ENCODE measurements at places on chromosomes 7 and 10. TPM values are rescaled to one million over a fixed set of nuclear protein-coding genes. Genes with fewer than 3 reads are reported as not detected.

Gene SBDS
- total RNA-seq: 104 TPM

Gene MKI67
- total RNA-seq: 58.1 TPM

Gene AKR1C8
- not detected for total RNA-seq

Gene CYP17A1
- total RNA-seq: not detected

Gene PPP1R3C
- 14.2 TPM for total RNA-seq

Gene TRA2A
- 71.8 TPM for total RNA-seq

Gene RSPH10B
- total RNA-seq: not detected

Gene FGL2
- total RNA-seq: not detected

Gene AIFM2
- 35.5 TPM for total RNA-seq

Gene CTAGE4
- total RNA-seq: not detected

Gene LIPN
- total RNA-seq: not detected

Gene BMPER
- total RNA-seq: 11.0 TPM

Gene MYO1G
- total RNA-seq: 0.09 TPM

Gene GIMAP5
- not detected for total RNA-seq

Gene RAB19
- total RNA-seq: not detected

Gene CYP2C9
- not detected for total RNA-seq

Gene CAMK2B
- 0.15 TPM for total RNA-seq

Gene MAGI2
- total RNA-seq: 0.40 TPM

Data from A549 treated with CpdA at 1 μM for 4 hours (cell line).